Osteoblast (primary cell): ENCODE measurements at places on chromosomes 3 and 15. TPM values are rescaled to one million over a fixed set of nuclear protein-coding genes. Genes with fewer than 3 reads are reported as not detected.

GRCh38 chr3:142027735-142028134 lies 121.6 kb downstream of the TFDP2 start:
- no peak for DNase-seq

GOLGA8T gene
- not detected in 2 replicates for total RNA-seq

GRCh38 chr15:75208501-75209288 lies 7.0 kb downstream of the C15orf39 start:
- no peak for DNase-seq

LYZL4 gene
- total RNA-seq: not detected in 2 replicates

TMOD2 gene
- total RNA-seq: 9.8 and 10.3 TPM in 2 replicates

DNA sequence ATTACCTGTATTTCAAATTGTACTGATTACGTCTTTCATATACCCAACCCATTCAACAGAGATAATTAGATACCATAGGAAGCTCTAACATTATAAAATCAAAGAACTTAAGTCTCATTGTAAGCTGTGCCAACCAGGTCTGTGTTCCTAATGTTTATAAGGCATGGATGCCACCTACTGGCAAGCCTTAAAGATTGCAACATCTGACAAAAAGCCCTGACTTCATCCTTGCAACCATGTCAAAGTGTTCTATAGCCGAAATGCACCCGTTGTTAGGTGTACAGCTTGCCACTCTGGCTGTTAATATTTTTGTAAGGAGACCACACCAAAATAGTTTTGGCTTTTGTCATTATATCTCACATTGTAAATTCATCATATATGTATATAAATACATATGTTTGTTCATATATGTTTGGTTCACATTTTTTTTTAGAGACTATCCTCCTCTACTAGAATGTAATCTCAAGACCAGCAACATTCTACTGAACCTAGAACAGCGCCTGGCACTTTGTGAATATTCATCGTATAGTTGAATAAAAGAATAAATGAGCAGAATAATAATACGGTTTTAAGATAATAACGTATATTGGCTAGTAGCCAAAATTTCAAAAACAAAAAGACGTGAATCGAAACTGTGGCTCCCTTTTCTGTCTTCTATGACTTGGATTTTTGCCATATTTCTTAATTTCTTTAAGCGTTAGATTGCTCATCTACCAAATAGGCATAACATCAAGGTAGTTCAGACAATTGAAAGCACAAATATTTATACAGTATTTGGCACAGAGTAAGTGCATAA lies 258.1 kb downstream of the TBL1XR1 start:
- peak; percentile 88 for DNase-seq

- DNase-seq: no peak
These were observed 944.7 kb downstream of the MCTP2 start for GRCh38 chr15:95175914-95176658.

LRRC3B gene
- not detected in 2 replicates for total RNA-seq

DNA sequence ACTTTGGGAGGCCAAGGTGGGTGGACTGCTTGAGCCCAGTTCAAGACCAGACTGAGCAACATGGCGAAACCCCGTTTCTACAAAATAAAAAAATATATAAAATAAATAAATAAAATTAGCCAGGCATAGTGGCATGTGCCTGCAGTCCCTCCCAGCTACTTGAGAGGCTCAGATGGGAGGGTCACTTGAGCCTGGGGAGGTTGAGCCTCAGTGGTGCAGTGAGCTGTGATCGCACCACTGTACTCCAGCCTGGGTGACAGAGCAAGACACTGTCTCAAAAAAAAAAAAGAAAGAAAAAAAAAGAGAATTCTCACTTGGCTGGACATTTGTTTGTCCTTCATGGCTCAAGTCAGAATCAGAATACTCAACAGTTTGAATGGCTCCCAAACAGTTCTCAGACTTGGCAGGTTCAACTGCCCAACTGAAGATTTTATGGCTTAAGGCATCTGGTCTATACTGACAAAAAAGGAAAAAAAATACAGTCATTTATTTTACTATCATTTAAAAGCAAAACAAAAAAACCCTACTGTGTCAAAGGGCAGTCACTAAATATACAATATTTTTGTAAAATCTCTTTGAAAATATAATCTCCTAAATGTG lies 106.6 kb downstream of the FBXL22 start:
- no peak for DNase-seq

CPN2 gene
- under 0.01 and 0.29 TPM in 2 replicates for total RNA-seq

- DNase-seq: no peak
These were observed 219.9 kb upstream of the NECTIN3 start for GRCh38 chr3:110851736-110852135.

GRCh38 chr3:175914785-175915184 lies 1055.7 kb downstream of the NAALADL2 start:
- DNase-seq: no peak

DNA sequence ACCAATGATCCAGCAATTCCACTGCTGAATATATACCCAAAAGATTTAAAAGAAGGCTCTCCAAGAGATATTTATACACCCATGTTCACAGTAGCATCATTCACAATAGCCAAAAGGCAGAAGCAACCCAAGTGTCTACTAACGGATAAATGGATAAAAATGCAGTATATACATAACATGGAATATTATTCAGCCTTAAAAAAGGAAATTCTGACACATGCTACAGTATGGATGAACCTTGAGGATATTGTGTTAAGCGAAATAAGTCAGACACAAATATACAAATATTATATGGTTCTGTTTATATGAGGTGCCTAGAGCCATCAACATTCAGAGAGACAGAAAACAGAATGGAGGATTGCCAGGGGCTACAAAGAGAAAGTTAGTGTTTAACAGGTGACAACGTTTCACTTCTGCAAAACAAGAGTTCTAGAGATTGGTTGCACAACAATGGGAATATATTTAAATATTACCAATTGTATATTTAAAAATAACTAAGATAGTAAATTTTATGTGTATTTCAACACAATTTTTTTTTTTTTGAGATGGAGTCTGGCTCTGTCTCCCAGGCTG lies 69.4 kb downstream of the STAG1 start:
- DNase-seq: no peak

DUOX2 gene
- under 0.01 TPM in 1 of 2 replicates, not detected in the other for total RNA-seq
